ENCODE measurements at places on chromosomes 5 and 9.

GRCh38 chr5:168925160-168925559 lies 346.0 kb upstream of the PANK3 start:
- no peak for DNase-seq

- no peak for DNase-seq
These were observed 29.5 kb downstream of the SLC25A46 start for GRCh38 chr5:110768138-110768860.

DNA sequence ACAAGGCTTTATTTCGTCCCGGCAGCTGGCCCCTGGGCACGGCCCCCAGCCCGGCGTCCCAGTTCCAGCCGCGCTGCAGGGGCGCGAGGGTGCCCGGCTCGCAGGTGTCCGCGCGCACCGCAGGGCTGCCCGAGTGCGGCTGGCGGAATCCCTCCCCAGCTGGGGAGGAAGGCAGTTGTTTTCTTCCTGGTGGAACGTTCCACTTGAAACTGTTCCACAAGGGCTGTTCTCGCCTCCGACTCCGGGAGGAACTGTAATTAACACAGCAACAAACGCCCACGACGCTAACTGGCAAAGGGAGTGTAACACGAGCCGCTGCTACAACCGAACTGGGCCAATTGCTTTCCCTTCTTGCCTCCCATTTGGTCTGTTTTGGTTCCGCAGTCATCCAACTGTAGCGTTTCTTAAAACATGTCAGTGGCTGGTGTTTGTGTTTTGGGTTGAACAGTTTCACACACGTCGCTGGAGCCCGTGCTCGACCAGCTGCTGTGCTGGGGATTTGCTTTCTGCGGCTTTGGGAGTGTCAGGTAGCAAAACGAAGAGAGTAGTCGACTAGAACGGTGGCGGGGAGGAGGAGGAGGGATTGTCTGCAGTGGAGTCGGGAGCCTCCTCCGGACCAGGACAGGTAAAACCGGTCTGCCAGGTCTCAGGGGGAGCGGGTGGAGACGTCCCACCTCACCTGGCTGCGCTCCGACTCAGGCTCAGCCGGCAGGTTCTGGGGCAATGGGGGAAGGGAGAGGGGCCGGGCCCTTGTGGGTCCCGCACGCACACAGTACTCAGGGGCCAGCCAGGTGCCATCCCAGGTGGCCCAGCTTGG lies 131.6 kb upstream of the NIPBL start:
- peak; percentile 96 for DNase-seq

DNA sequence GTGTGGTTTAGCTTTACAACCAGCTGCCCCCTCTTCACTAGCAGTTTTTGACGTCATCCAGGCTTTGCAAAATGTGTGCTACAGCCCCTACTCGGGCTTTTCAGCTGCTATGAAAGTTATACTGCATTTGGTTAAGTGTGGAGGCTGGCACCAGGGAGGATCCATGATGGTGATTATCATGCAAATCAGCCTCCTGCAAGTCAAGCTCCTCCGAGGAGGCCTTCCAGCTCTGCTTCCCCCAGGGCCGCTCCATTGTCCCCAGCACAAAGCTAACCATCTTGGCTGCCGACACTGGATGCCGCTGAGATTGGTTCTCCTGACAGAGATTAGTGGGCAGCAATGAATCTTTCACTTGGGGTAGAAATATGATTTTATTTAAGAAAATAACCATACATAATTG lies 159.6 kb downstream of the NR2F1-AS1 start:
- DNase-seq, result no peak

- no peak for DNase-seq
These were observed 45.0 kb upstream of the VLDLR start for GRCh38 chr9:2576631-2577030.

- DNase-seq, result no peak
These were observed 16.7 kb downstream of the ITGA1 start for GRCh38 chr5:52804387-52804791.

DNA sequence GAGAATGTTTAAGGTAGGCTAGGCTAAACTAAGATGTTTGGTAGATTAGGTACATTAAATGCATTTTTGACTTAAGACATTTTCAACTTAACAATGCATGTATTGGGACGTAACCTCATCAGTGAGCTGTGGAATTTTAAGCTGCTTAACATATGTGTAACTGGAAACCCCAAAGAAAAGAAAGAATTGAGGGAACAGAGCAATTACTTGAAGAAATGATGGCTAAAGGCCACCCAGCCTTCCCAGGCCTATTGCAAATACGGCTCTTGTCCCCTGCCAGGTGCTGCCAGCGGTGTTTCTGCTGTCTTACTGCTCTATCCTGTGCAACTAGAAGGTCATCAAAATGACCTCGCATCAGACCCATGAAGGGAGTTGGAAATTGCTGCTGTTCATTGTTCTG lies 52.0 kb downstream of the RICTOR start:
- DNase-seq, result no peak

DNA sequence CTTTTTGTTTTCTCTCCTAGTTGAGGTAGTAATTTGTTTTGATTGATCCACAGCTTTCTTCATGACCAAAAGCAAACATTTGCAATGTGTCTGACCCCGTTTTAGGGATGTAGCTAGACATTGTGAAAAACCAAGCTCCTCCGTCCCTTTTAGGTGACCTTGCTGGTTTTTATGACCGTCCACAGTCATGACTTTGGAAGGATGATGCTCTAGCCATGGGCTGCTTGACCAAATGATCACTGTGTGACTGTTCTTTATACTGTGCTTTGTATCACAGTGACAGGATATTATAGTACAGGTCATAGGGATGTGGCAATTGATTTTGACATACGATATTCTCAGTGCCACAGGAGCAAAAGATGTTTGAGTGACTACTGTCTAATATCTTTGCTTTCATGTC lies 54.4 kb downstream of the KCNN2 start:
- no peak for DNase-seq

DNA sequence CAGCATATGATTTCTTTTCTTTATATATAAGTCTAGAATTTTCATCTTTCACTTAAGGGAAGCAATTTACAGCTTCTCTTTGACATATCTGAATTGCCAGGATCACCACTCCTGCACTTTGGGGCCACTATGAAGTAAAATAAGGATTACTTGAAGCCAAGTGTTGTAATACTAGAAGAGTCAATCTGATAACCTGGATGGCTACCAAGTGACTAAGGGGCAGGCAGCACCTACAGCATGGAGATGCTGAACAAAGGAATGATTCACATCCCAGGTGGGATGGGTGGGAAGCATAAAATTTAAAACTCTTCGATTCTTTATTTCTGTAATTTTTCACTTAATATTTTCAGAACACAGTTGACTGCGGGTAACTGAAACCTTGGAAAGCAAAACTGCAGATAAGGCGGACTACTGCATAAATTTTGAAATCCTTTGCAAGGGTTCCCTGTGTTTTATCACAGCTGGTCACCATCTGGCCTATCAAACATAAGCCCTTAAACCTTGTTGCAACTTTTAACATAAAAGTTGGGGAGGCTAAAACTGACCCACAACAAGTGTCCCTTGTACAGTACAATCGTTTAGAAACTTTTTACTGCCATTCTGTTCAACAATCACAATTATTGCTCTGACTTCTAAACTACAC lies 31.2 kb downstream of the NR3C1 start:
- DNase-seq, result no peak

- no peak for DNase-seq
These were observed 159.9 kb downstream of the LURAP1L start for GRCh38 chr9:12934545-12935272.

- DNase-seq, result no peak
These were observed 19.3 kb upstream of the STRBP start for GRCh38 chr9:123287639-123288038.

DNA sequence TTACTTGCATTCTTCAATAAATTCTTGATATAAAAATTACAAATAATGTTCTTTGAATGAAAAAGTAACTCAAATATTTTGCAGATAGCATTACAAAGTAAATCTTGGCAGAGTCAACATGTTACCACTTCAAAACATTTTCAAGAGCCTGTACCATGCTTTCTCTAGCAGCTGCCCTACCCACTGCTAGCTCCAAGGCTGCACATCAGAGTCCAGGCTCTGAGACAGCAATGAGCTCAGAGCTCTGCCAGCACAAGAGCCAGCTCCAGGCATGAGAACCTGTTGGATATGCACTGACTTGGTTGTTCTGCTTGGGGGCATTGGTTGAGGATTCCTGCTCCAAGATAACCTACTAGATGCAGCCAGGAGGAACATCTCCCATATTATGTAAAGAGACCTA lies 211.3 kb upstream of the HAPLN1 start:
- DNase-seq, result no peak

- DNase-seq, result no peak
These were observed 54.5 kb downstream of the GABBR2 start for GRCh38 chr9:98654247-98654646.

DNA sequence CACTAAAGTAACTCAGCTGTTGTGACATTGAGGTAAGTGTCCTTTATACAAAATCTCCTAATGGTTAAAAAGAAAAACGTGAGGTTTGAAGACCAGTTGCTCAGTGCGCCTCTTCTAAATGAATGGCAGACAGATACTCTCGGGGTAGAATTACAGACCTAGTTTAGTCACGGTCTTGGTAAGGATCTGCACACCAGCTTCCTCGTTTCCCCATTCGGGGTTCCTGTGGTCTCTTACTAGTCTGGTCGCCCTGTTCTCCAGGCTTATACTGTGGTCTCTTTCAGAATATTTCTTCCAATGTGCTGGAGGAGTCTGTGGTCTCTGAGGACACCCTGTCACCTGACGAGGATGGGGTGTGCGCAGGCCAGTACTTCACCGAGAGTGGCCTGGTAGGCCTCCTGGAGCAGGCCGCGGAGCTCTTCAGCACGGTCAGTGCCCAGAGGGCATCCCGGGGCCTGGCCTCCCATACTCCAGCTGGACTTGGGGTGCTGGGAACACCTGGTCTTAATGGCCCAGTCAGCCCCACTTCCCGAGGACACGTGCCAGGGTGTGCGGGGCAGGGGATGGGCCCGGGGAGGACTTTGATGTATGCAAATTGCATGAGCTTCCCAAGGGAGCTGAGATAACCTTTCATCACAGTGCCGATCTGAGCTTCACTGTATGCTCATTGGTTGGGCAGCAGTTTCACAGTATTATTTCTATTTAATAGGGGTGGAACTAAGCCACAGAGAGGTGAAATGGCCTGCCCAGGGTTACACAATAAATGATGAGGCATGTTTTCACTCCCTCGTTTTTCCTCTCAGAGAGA lies 224.5 kb downstream of the DOCK8 start:
- no peak for DNase-seq

DNA sequence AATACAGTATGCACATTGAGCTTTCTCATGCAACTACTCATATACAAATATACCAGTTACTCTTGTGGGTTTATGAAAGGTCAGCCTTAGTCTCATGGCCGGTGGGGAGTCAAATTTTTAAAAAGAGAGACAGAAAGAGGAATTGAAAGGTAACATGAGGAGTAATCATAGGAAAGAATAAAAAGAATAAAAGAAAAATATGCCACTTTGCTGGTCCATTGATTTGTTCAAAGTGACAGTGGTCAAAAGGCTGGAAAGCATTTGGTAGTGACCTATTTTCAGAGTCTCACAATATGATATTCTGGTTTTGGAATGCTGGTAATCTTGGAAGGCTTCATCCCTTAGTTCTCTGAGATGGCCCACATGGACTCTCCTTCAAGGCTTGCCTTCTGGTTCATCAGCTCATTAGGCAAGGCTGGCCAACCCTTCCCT lies 67.0 kb downstream of the ZNF366 start:
- DNase-seq, result no peak

- peak; percentile 85 for DNase-seq
These were observed at the start of gene TJP2 for GRCh38 chr9:69173891-69174615. TJP2 (plus strand) TSS chr9:69174277; CDS start chr9:69174373, 96 bp downstream.

- no peak for DNase-seq
These were observed 144.9 kb upstream of the CDH6 start for GRCh38 chr5:31048282-31049270.

DNA sequence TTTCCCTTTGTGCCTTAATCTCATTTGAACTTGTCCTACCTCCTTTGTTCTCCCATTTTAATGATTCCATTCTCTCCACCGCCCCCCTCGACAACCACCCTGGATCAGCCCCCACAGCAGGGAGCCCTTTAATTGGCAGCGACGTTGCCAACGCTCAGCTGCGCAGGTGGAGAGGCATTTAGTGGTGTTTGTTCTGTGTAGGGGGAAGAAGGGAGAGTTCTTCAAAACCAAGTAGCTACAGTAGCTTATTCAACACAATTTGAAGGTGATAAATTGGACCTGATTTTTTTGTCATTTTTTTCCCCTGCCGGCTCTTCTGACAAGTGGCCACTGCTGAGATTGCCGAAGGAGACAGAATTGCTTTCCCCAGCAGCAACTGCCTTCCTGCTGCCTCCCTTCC lies 499.1 kb downstream of the CDK5RAP2 start:
- DNase-seq, result no peak

DNA sequence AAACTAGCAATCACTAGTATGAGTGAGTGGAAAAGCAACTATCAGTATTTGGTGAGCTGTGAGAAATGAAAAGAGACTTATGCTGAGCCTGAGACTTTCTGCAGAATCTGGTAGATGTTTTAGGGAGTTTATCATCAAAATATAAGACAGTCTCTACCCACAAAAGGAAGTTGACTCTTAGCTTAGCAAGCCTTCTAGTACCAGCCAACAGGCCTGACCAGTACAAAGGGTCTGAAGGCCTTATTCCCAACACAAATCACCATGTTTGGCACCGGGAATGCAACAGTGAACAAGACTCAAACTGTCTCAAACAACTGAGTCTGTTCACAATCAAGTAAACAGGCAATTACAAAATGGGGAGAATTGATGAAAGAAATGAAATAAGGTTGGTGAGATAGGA lies 244.4 kb downstream of the CWC27 start:
- DNase-seq, result no peak

GRCh38 chr5:146041180-146041789 lies 64.1 kb downstream of the PLAC8L1 start:
- DNase-seq, result no peak

GRCh38 chr5:135359374-135360165 lies 39.5 kb downstream of the MACROH2A1 start:
- no peak for DNase-seq

DNA sequence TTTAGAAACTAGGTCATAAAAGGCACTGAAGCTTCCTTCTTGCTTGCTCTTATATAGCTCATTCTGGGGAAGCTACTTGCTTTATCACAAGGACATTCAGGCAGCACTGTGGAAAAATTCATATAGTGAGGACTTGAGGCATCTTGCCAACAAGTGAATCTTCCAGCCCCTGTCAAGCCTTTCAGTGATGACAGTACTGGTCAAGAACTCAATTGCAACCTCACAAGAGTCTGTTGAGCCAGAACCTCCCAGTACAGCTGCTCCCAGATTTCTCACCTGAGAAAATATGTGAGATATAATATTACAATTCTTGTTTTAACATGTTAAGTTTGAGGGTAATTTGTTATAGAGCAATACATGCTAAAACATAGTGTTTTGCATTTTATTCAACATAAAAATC lies 2011.0 kb upstream of the NUDT12 start:
- DNase-seq, result no peak

GRCh38 chr5:135008556-135008955 lies 25.5 kb downstream of the PITX1 start:
- no peak for DNase-seq
